ENCODE measurements at places on chromosomes 4 and X.

GRCh38 chr4:101794806-101795205, 4.3 kb downstream of the BANK1 start:
- no peak for DNase-seq

DNA sequence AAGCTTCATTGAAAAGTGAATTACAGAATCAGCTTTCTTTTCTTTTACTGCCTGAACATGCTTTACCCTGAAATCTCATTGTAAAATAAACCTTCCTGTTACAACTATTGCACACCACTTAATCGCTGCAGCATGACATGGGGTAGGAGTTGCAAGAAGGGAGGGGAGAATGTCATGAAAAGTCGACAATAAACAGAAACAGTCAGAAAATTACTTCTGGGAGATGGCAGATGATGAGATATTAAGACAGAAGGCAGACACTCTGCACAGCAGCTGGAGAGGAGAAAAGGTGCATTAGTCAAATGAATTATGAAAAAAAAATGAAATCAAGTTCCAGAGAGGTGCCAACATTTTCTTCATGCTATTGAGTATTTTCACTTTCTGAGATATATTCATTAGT, 287.7 kb downstream of the PCDH7 start:
- no peak for DNase-seq

DNA sequence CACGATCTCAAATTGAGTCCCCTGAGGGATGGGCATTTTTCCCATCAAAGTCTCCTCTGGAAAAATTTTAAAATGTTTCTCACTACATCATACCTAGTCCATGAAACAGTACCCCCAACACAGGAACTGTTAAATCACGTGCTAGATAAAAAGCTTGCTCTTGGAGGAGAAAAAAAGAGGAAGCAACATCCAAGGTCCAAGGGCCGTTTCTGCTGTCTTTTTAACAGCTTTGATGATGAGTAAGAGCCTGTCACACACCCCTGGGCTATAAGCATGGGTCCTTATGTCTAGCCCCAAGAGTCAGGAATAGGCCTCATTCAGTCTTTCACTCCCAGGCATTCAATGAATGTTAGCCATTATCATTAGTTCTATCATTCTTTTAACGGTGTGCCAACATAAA, 128.9 kb downstream of the SH3KBP1 start:
- DNase-seq, result no peak

- DNase-seq, result no peak
Observed at GRCh38 chr4:99811850-99812249, 4.8 kb upstream of the DAPP1 start.

DNA sequence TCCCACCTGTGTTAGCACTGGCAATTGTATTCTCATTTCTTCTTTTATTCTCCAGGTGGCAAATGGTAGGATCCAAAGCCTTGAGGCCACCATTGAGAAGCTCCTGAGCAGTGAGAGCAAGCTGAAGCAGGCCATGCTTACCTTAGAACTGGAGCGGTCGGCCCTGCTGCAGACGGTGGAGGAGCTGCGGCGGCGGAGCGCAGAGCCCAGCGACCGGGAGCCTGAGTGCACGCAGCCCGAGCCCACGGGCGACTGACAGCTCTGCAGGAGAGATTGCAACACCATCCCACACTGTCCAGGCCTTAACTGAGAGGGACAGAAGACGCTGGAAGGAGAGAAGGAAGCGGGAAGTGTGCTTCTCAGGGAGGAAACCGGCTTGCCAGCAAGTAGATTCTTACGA, 176.9 kb downstream of the PTTG2 start:
- DNase-seq, result no peak

DNA sequence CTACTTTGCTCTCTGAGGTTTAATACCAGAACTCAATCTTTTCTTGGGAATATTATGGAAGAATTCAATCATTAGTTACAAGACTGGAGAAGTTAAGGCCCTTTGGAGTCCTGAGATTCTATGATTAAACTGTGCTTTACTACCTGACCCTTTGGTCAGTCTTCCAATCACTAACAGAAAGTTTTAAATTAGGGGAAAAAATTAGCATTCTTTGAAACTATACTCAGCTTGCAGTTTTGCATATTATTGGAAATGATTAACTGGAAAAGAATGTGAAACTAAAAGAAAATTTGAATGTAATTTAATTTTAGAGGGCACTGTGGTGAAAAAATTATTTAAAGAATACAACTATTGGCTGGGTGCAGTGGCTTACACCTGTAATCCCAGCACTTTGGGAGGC, 18.7 kb upstream of the GPR34 start:
- no peak for DNase-seq

DNA sequence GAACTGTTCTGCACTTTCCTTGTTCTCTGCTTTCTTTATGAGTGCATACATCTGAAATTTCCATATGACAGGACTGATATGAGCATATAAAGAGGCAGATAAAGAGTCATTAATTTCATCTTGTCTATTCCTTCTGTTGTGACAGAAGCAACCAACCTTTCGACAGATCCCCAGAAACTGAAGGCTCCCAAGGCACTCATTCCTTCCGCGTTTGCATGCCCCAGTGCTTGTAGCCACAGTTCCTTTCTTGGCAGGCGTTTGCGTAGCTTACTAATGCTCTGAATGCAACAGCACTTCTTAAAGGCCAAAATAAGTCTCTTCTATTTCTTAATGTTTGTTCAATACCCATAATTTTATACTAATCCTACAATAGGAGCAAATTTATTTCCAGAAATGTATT, 94.0 kb upstream of the TBL1X start:
- DNase-seq, result no peak

DNA sequence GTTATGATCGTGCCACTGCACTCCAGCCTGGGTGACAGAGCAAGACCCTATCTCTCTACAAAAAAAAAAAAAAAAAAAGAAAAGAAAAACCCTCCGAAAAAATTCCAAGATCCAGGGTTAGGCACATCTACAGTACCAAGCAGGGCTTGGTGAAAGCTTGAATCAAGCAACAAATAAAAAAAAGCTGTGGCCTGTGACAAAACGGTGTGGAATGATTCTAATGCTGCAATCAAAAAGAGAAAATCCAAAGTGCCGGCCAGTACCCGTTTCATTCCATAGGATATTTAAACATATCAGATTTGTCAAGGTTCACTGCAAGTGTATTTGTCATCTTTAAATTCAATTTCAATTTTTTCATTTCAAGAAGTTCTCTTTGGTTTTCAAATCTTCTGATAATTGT, 20.5 kb downstream of the RWDD4 start:
- DNase-seq, result no peak

DNA sequence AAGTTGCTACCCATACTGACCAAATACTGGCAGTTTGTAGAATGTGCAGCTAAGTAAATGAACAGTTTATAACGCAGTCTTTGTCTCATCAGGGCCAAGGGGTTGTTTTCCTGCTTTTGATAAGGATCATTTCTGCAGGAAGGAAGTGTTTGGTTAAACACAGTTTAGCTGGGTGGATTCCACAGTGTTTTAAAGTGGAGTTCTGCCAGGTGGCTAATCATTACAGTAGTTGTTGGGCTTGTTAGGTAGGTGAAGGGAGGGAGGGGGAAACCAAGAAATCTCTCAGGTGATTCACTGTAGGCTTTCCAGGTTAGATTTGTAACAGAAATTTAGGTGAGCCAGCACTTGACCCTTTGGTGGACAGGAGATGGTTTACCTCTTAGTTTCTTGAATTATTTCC, 58.1 kb downstream of the FNIP2 start:
- DNase-seq, result no peak

DNA sequence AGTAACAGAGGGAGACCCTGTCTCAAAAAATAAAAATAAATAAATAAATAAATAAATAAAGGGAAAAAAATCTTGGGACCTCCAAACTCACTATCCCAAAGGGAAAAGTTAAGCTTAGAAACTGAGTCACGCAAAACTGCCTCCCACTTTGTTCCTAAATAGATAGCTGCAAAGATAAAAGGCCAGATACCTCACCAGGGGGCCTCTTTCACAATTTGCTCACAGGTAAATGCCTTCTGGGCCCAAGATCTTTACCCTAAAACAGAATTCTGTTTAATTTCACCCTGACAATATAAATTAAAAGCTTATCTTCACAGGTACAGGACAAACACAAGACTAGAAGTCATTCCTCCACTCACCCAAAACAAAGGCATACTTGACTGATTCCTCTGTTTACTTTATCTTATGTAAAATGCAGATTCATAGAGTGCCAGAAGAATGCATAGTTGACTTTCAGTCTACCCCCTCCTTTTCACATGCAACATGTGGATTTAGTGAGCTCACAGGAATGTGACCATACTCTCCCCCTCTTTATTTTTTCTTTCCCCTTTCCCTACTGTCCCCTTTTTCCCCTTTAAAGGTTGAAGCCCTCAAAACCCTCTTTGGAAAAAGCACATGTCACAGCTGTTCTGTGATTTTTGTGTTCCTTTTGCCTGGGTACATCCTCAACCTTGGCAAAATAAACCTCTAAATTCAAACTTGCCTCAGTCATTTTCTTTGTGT, 23.4 kb downstream of the ELF2 start:
- no peak for DNase-seq
